ENCODE measurements at places on chromosomes 12 and 14. TPM values are rescaled to one million over a fixed set of nuclear protein-coding genes. Genes with fewer than 3 reads are reported as not detected.

DNA sequence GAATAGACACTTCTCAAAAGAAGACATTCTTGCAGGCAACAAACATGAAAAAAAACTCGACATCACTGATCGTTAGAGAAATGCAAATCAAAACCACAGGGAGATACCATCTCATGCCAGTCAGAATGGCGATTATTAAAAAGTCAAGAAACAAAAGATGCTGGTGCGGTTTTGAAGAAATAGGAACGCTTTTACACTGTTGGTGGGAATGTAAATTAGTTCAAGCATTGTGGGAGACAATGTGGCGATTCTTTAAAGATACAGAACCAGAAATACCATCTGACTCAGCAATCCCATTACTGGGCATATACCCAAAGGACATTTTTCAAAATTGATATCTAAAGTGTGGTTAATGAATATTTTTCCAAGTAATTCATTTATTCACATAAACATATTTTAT, 39.6 kb upstream of the LIN7A start:
- DNase-seq: no peak

DNA sequence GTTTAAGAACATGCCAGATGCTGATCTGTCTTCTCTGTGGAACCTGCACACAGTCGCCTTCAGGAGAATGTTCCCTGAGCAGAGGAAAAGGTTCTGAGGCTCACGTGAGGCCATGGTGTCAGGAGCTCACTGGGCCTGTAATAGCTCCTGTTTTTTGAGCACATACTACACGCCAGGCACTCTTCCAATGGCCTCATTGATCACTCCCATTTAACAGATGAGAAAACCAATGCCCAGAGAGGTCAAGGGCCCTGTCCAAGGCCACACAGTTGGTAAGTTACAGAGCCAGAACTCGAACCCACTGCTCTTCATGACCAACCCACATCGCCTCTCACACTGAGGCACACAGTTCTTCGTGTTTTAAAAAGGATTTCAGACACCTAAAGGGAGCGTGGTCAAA, 7.3 kb upstream of the HHIPL1 start:
- DNase-seq: no peak

DNA sequence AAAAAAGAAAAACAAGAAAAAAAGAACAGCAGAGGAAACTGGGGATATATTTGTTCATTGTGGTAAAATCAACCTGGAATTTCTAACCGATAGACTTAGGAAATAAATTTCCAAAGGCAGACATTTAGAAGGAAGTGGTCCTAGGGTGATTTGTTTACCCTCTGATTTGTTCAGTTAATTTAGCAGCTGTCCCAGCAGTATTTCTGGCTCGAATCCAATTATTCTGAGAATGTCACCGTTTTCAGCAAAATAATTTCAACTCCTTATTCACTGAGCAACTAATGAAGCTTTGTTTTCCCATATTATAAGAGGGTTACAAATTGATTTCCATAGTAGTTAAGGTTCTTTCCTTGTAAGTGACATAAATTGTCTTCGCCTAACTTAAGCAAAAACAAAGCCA, 285.2 kb upstream of the SYT10 start:
- no peak for DNase-seq

APAF1 gene
- polyA plus RNA-seq: 4.6 TPM

ZDHHC22 gene
- polyA plus RNA-seq: not detected

DNA sequence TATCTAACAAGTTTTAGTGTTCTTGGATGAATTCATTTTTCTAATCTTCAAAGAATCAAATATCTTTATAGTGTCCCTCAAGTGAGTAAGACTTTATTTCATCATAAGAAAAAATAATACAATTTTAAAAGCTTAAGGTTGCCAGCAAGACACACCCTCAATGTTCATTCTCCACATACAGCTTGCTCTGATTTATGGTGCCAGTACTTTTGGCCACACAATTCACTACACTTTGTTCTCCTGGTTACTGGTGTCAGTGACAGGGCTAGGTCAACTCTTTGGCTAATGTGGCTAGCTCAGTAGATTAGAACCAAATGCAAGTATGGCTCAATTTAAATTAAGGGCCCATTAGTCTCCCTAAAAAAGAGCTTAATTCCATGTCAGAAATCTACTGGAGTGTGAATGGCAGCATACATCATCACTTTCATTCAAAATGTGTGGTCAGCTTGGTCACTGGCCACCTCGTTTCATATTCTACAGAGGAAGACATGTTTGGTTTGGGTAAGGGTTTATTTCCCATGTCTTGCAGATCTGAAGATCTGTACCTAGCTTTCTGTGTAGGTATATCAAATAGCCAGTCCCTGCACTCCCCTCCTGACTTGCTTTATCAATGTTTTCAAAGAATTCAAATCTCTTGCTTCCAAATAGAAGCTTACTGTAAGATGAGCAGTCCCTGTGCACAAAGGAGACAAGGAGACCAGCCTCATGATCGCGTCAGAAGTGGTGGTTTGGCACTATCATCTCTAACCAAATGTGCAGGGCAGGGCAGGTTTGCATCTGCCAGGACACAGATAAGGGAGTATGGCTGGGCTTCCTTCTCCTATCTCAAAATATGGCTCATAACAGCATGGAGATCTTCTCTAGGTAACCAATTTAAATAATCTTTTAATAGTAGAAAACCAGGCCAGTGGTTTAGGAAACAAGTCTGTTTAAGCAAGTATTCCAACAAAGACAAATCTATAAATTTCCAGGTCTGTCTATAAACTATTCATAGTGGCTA, 31.3 kb downstream of the HECTD4 start:
- DNase-seq: no peak

GRCh38 chr12:77204083-77204482, 138.7 kb upstream of the E2F7 start:
- DNase-seq: no peak

PSME2 gene
- 289 TPM for polyA plus RNA-seq

GRCh38 chr12:111757361-111758119, 9.2 kb upstream of the ALDH2 start:
- no peak for DNase-seq

PARP11 gene
- 2.6 TPM for polyA plus RNA-seq

GLIPR1L1 gene
- polyA plus RNA-seq: not detected

SPIC gene
- polyA plus RNA-seq: not detected
